Pancreas (tissue), 10 donors: ENCODE measurements at places on chromosomes 2 and 18.

DNA sequence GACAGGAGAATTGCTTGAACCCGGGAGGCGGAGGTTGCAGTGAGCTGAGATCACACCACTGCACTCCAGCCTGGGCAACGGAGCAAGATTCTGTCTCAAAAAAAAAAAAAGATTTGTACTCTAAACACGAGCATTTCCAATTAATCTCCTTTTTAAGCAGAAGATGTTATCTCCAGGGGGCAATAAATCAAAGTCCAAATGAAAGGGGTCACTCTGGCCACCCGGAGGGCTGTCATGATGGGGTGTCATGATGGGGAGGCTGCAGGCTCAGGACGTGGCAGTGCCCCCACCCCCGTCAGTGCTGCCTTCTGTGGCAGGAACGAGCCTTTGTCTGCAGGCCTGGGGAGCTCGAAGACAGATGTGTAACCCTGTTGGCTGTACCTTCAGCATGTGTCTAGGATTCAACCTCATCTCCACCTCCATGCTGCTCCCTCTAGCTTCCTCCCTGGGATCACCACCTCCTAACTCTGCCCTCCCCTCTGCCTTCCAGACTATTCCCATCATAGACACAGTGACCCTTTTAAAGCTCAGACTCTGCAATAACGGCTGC is 76.9 kb upstream of the YWHAQ start:
- DNase-seq, result no peak
- no peak overlapping the region for H3K4me3 ChIP-seq
- H3K27me3 ChIP-seq, result no peaks in the 10 kb centered on the region

- H3K27me3 ChIP-seq, result no peaks in the 10 kb centered on the region
- no peak overlapping the region for H3K4me3 ChIP-seq
- H3K4me1 ChIP-seq, result no peaks in the 10 kb centered on the region
- no peaks in the 10 kb centered on the region for H3K36me3 ChIP-seq
- no peak for DNase-seq
- no peak overlapping the region for H3K27ac ChIP-seq
Measured at GRCh38 chr2:198177040-198177439, 372.6 kb downstream of the PLCL1 start.

GRCh38 chr18:60929966-60930365 is 403.3 kb upstream of the CDH20 start:
- H3K27me3 ChIP-seq, result no peaks in the 10 kb centered on the region
- no peak overlapping the region for H3K27ac ChIP-seq
- no peak for DNase-seq

DNA sequence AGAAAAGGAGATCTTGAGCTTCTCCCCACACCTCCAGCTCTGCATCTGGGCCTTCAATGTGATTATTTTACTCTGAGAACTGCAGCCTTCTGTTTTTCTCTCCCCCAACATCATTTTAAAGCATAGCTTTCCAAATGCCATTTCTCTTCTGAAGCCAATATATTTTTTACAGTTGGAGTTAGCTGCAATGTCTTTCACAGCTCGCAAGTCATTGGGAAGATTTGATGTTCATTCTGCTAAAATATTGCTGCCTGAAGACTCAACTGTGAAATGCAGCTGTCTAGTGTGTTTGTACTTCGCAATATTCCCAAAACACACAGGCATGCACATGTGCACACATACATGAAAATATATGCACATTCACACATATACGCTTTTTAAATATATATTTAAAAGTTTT is 295.3 kb downstream of the LRRTM1 start:
- no peak overlapping the region for H3K4me3 ChIP-seq
- no peak for DNase-seq
- no peak overlapping the region for H3K27ac ChIP-seq
- no peaks in the 10 kb centered on the region for H3K36me3 ChIP-seq

GRCh38 chr2:237669283-237669627 is 41.9 kb downstream of the LRRFIP1 start:
- no peaks in the 10 kb centered on the region for H3K27me3 ChIP-seq
- peaks cover 4% of the 10 kb centered on the region for H3K4me1 ChIP-seq
- peak overlapping the region; percentile 34 for H3K27ac ChIP-seq
- H3K4me3 ChIP-seq, result no peak overlapping the region
- DNase-seq, result no peak

- no peak for DNase-seq
- H3K4me3 ChIP-seq, result peak overlapping the region; percentile 86
- H3K27me3 ChIP-seq, result no peaks in the 10 kb centered on the region
- peak overlapping the region; percentile 98 for H3K27ac ChIP-seq
- no peaks in the 10 kb centered on the region for H3K36me3 ChIP-seq
- peaks cover 33% of the 10 kb centered on the region for H3K4me1 ChIP-seq
Measured at GRCh38 chr2:67399144-67399543, 2.0 kb downstream of the ETAA1 start.

DNA sequence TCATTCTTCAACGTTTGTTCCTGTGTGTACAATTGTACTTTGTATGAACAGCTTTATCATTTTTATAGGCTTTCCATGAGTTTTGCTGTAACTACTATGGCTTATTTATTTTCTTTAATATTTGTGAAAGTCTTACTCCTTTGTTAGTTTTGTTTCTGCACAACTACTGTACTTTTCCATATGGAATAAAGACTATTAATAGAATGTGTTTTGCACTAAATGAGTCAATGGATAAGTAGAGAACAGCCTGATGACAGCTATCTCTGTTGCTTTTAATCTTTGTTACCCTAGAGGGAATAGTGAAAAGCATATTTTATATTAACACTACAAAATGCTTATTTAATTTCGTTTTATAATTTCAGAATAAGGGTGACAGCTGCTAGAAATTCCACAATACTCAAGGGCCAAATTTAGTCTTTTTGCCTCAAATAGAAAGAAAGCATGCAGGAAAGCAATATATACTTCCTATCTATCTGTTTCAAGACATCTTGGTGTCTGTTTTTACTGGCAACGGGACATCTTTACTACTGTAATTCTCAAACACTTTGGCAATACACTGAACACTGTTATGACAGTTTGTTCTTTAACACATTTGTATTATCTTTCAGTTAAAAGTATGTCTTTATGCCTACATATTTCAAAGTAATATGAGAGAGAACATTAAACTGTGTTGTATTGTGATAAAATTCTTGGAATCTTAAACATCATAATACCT is 53.9 kb downstream of the WDSUB1 start:
- no peaks in the 10 kb centered on the region for H3K36me3 ChIP-seq
- no peak for DNase-seq
- H3K27me3 ChIP-seq, result no peaks in the 10 kb centered on the region
- no peak overlapping the region for H3K4me3 ChIP-seq

DNA sequence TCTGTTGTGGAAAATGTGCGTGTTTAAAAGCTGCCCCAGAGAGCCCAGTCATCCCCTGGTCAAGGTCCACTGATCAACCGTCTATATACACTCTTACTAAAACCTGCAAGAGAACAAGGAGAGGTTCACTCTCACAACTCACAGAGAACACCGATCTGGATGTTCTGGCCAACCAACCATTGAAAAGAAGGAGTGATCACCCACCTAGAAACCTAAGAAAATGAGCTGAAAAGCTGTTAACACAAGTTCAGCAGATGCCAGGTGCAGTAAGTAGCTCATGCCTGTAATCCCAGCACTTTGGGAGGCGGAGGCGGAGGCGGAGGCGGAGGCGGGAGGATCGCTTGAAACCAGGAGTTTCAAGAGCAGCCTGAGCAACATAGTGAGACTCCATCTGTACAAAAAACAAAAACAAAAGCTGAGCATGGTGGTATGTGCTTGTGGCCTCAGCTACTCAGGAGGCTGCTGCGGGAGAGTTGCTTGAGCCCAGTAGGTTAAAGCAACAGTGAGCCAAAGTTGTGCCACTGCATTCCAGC is 14.5 kb downstream of the ATG16L1 start:
- H3K4me1 ChIP-seq, result peaks cover under 1% of the 10 kb centered on the region
- H3K27ac ChIP-seq, result no peak overlapping the region
- DNase-seq, result no peak
- H3K27me3 ChIP-seq, result no peaks in the 10 kb centered on the region
- no peak overlapping the region for H3K4me3 ChIP-seq
- H3K36me3 ChIP-seq, result no peaks in the 10 kb centered on the region

DNA sequence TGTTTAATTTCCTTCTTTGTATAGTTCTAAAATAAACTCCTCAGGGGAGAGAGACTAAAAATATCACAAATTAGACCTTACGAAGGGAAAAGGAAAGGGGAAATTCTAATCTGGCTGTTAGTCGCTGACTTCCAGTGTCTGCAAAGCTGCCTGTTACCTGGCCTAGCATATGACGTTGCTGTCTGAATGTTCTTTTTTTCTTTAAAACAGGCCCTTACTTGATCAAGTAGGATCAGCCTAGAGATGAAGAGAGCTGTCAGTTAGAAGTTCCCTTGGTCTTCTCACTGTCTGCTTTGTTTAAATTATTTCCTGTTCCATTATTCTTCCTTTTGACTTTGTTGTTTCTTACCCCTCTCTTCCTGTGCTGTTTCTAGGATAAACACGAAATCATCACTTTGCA is 11.2 kb downstream of the NCK2 start:
- no peak overlapping the region for H3K4me3 ChIP-seq
- no peaks in the 10 kb centered on the region for H3K36me3 ChIP-seq
- H3K4me1 ChIP-seq, result peaks cover 29% of the 10 kb centered on the region
- DNase-seq, result no peak
- no peaks in the 10 kb centered on the region for H3K27me3 ChIP-seq

- H3K27me3 ChIP-seq, result no peaks in the 10 kb centered on the region
- no peak overlapping the region for H3K27ac ChIP-seq
- H3K4me3 ChIP-seq, result no peak overlapping the region
- H3K36me3 ChIP-seq, result no peaks in the 10 kb centered on the region
Measured at GRCh38 chr2:16327326-16327725, 338.3 kb downstream of the CYRIA start.

DNA sequence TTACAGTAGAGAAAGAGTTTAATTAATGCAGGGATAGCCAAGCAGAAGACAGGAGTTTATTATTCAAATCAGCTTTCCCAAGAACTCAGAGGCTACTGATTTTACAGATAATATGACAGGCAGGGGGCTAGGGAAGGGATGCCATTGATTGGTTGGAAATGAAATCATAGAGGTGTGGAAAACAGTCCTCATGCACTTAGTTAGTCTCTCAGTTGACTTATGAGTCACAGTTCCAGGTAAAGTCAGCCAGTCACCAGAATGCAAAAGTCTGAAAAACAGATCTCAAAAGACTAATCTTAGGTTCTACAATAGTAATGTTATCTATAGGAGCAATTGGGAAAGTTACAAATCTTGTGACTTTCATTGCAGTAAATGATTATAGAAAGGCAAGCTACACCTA is 676.4 kb upstream of the CHAC2 start:
- no peak for DNase-seq
- H3K27me3 ChIP-seq, result no peaks in the 10 kb centered on the region
- no peaks in the 10 kb centered on the region for H3K36me3 ChIP-seq
- H3K4me3 ChIP-seq, result no peak overlapping the region
- H3K27ac ChIP-seq, result no peak overlapping the region

DNA sequence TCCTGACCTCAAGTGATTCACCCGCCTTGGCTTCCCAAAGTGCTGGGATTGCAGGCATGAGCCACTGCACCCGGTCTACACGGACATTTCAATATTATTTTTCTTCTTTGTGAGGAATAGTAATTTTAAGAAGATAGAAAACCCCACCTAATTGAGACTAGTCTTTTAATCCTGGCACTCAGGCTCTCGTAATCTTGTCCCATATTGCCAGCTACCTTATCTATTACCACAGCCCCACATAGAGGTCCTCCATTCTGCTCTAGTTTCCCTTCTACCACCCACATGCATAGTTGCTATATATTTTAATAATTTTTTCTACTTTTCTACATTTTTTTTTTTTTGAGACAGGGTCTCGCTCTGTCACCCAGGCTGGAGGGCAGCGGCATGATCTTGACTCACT is 9.5 kb upstream of the USP14 start:
- no peaks in the 10 kb centered on the region for H3K27me3 ChIP-seq
- H3K4me3 ChIP-seq, result no peak overlapping the region

GRCh38 chr2:223797811-223798721 is 39.3 kb downstream of the AP1S3 start:
- no peak for DNase-seq
- peak overlapping the region; percentile 62 for H3K27ac ChIP-seq
- H3K4me3 ChIP-seq, result no peak overlapping the region
- H3K36me3 ChIP-seq, result no peaks in the 10 kb centered on the region
- no peaks in the 10 kb centered on the region for H3K27me3 ChIP-seq
- peaks cover 12% of the 10 kb centered on the region for H3K4me1 ChIP-seq

- no peak overlapping the region for H3K27ac ChIP-seq
- no peaks in the 10 kb centered on the region for H3K4me1 ChIP-seq
- no peak for DNase-seq
Measured at GRCh38 chr2:43136876-43137275, 89.5 kb downstream of the ZFP36L2 start.

DNA sequence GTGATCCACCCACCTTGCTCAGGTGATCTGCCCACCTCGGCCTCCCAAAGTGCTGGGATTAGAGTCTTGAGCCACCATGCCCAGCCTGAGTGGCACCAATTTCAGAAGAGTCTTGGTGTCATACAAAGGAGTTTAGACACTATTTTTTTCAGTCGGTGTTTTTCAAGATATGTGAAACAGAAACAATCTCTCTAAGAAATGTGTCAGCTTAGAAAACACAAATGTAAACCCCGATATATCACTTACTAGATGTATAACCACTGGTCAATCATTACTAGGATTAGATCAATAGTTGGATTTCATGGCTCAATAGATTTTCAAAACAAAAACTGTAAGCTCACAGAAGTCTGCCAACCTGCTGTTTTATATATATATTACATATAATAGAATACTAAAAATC is 67.2 kb upstream of the FRZB start:
- no peaks in the 10 kb centered on the region for H3K27me3 ChIP-seq
- peaks cover 4% of the 10 kb centered on the region for H3K36me3 ChIP-seq
- no peak overlapping the region for H3K27ac ChIP-seq

DNA sequence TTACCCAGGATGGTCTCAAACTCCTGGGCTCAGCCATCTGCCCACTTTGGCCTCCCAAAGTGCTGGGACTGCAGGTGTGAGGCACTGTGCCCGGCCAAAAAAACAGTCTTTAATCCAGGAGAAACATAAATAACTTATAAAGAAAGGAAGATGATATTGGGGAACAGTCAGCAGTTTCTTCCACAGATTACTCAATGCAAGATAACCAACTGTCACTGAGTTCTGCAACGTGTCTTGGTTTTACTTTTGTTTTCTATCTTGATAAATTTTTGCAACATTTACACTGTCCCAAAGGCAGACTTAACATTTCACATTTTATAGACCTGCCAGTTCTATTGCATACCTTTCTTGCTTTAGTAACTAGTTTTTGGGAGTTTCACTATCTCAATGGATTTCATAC is 71.1 kb downstream of the ANKRD44 start:
- no peaks in the 10 kb centered on the region for H3K4me1 ChIP-seq
- H3K27me3 ChIP-seq, result no peaks in the 10 kb centered on the region
- H3K36me3 ChIP-seq, result no peaks in the 10 kb centered on the region
- H3K4me3 ChIP-seq, result no peak overlapping the region
- no peak for DNase-seq

GRCh38 chr2:24825883-24826772 is 32.9 kb downstream of the CENPO start:
- no peaks in the 10 kb centered on the region for H3K27me3 ChIP-seq
- no peak overlapping the region for H3K27ac ChIP-seq
- no peaks in the 10 kb centered on the region for H3K4me1 ChIP-seq
- no peak for DNase-seq
- no peaks in the 10 kb centered on the region for H3K36me3 ChIP-seq
- H3K4me3 ChIP-seq, result no peak overlapping the region

- H3K4me1 ChIP-seq, result no peaks in the 10 kb centered on the region
- no peaks in the 10 kb centered on the region for H3K36me3 ChIP-seq
- H3K27ac ChIP-seq, result no peak overlapping the region
- no peaks in the 10 kb centered on the region for H3K27me3 ChIP-seq
Measured at GRCh38 chr2:155266583-155266982, 568.1 kb downstream of the KCNJ3 start.

- H3K27me3 ChIP-seq, result no peaks in the 10 kb centered on the region
- H3K27ac ChIP-seq, result no peak overlapping the region
- H3K36me3 ChIP-seq, result no peaks in the 10 kb centered on the region
- H3K4me3 ChIP-seq, result no peak overlapping the region
Measured at GRCh38 chr2:227115761-227116160, 48.2 kb downstream of the COL4A4 start.
